Astrocyte of the spinal cord (primary cell): ENCODE measurements at places on chromosomes 5 and 9.

GRCh38 chr5:137218896-137219295 lies 280.2 kb downstream of the SPOCK1 start:
- peak; percentile 14 for DNase-seq

GRCh38 chr9:27423915-27424710 lies 100.0 kb upstream of the IFNK start:
- no peak for DNase-seq

GRCh38 chr5:147404706-147405105 lies 105.2 kb downstream of the DPYSL3 start:
- no peak for DNase-seq

- DNase-seq, result no peak
These were observed 97.2 kb downstream of the DOCK8 start for GRCh38 chr9:311841-312240.

DNA sequence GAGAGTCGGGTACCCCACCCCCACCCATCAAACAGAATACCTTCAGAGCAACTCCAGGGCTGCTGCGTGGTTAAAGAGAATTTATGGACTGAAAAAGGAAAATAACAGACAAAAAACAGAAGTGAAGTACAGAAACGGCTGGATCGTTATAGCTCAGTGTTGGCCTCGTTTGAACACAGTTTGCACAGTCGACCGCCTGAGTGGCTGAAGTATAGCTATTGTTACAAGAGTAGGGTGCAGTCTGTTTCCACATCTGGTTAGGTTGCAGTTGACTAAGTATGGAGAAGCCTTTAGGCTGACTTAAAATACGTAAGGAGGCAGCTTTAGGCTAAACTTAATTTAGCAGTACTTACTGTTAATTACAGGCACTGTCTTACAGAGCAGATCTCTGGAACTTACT lies 121.2 kb downstream of the GCNT1 start:
- no peak for DNase-seq
